Mesothelial cell of epicardium (in vitro differentiated cells): ENCODE measurements at places on chromosomes 13 and 19.

GRCh38 chr13:32019612-32020233 lies 11.9 kb upstream of the FRY start:
- DNase-seq = peak; percentile 64

DNA sequence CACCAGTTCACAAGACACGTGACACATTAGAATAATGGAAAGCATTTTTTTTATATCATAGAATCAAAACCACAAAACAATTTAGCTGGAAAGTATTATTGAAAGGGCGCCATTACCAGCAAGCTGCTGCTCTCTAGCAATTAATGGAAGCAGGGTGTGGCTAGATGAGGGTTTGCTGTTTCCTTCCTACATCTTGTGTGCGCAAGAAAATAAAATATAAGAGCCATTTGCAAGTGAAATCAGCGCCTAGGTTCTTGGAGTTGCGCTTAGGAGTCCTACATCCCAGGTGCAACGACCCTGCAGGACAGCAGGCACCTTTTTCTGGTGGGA lies 140.9 kb downstream of the ZNF536 start:
- DNase-seq = no peak

- DNase-seq = no peak
These were observed 166.8 kb downstream of the SLITRK5 start for GRCh38 chr13:87837946-87838345.

DNA sequence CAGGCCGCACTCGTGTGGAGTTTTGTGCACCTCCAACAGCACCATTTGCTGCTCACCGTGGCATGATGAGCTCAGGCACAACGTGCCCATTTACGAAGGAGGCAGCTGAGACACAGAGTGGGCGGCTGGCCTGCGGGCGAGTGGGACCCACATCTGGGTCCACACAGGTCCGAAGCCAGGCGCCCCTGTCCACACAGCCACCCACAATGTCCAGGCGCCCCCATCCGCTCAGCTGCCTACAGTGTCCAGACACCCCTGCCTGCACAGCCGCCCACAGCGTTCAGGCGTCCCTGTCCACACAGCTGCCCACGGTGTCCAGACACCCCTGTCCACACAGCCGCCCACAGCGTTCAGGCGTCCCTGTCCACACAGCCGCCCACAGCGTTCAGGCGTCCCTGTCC lies 42.5 kb upstream of the F7 start:
- DNase-seq = no peak
